Hematopoietic multipotent progenitor cell (in vitro differentiated cells): ENCODE measurements at places on chromosomes 6 and 20. TPM values are rescaled to one million over a fixed set of nuclear protein-coding genes. Genes with fewer than 3 reads are reported as not detected.

DNA sequence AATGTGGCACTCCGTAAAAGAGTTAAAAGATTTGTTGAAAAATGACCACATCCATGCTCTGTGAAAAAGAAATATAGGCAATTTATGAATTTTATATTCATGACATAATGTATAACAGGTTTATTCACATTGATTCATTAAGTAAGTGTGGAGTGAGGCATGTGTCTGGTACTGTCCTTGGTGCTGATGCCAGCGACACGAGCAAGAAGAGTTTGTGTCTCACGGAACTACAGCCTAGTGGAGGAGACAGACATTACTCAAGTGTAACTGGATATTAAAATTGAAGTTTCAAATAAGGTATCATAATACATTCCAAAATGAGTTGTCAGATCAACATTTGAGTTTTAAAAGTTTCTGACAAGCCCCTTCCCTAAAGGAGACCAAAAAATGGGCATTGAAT is 158.2 kb upstream of the PRND start:
- peak; percentile 68 for DNase-seq

GRCh38 chr6:24931296-24931695 is 4.5 kb downstream of the RIPOR2 start:
- DNase-seq = no peak

HELZ2 gene
- total RNA-seq = 69.7 TPM

GRCh38 chr6:14975471-14975817 is 270.4 kb upstream of the JARID2 start:
- peak; percentile 54 for DNase-seq

GRCh38 chr6:26743157-26743821 is 83.7 kb upstream of the ZNF322 start:
- DNase-seq = no peak

GRCh38 chr6:43228951-43229802 is at the start of gene DNPH1:
DNPH1 (minus strand) TSS chr6:43229481; CDS start chr6:43229456, 25 bp downstream.
- peak; percentile 78 for DNase-seq

ADGRB3 gene
- under 0.01 TPM for total RNA-seq

GRCh38 chr6:1770435-1770843 is 160.7 kb downstream of the FOXC1 start:
- DNase-seq = no peak

HLA-G gene
- total RNA-seq = not detected

C20orf202 gene
- total RNA-seq = under 0.01 TPM

DNA sequence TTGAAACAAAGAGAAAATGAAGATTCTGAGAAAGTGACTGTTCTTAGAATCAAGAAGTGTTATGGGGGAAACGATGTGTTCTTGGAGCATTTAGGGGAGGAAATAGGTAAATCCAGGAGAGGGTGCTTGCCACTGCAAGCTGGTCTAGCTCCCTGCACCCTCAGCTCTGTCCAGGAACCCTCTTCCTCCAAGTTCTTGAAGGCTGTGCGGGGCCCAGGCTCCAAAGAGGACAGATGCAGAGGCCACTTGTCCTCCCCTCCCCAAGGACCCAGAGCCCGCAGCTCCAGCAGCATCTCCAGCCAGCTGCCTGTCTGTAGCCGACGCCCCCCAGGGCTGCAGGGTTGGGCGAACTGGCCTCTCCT is 87.9 kb downstream of the CDC5L start:
- no peak for DNase-seq

GRCh38 chr6:146700078-146700686 is 101.4 kb downstream of the ADGB start:
- DNase-seq = peak; percentile 93

DNA sequence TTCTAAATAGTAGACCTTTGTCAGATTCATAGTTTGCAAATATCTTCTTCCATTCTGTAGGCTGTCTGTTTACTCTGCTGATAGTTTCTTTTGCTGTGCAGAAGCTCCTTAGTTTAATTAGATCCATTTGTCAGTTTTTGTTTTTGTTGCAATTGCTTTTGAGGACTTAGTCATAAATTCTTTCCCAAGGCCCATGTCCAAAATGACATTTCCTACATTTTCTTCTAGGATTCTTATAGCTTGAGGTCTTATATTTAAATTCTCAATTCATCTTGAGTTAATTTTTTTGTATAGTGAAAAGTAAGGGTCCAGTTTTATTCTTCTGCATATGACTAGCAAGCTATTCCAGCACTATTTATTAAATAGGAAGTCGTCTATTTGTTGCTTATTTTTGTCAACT is 287.0 kb downstream of the PACRG start:
- no peak for DNase-seq

- DNase-seq = no peak
These were observed 16.3 kb downstream of the RRBP1 start for GRCh38 chr20:17665756-17666155.

- peak; percentile 67 for DNase-seq
These were observed 58.2 kb downstream of the TRIM27 start for GRCh38 chr6:28865401-28866204.

GRCh38 chr6:34324738-34325444 is 67.6 kb downstream of the NUDT3 start:
- DNase-seq = no peak

- DNase-seq = peak; percentile 31
These were observed 1.6 kb downstream of the TPBG start for GRCh38 chr6:82365016-82365795.

LPA gene
- not detected for total RNA-seq

- DNase-seq = no peak
These were observed 143.2 kb upstream of the RNF24 start for GRCh38 chr20:4158466-4159050.

GRCh38 chr20:44137266-44137801 is 49.7 kb downstream of the JPH2 start:
- no peak for DNase-seq

DNA sequence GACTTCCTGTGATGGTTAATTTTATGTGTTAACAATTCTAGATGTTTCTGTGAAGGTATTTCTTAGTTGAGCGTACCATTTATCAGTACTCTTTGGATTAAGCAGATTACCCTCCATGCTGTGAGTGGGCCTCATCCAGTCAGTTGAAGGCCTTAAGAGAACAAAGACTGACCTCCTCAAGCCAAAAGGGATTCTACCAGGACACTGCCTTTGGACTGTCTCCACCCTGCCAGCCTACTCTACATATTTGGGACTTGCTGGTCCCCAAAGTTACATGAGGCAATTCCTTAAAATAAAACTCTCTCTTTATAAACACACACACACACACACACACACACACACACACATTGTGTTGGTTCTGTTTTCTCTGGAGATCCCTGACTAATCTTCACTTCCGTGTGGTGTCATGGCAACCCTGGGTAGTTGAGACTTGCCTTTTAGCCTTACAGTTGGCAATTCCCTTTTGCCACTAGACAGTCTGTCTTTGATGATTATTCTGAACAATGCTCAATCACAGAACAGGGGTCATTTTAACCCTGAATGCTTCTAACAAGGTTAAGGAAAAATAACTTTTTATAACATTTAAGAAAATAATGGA is 32.2 kb downstream of the MRAP2 start:
- no peak for DNase-seq

DNA sequence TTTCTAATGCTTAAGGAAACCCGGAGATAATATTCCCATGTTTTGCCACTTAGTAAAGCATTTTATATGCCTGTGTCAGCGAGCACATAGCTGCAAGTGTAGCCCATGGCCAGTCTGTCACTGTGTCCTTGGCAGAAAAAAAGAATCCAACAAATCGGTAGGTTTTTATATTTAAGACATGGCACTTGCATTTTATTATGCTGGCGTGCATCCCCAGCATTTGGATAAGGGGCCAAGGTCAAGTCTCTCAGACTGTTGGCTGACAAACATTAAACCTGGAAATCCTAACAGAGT is 1.2 kb upstream of the ZNF184 start:
- no peak for DNase-seq

DNA sequence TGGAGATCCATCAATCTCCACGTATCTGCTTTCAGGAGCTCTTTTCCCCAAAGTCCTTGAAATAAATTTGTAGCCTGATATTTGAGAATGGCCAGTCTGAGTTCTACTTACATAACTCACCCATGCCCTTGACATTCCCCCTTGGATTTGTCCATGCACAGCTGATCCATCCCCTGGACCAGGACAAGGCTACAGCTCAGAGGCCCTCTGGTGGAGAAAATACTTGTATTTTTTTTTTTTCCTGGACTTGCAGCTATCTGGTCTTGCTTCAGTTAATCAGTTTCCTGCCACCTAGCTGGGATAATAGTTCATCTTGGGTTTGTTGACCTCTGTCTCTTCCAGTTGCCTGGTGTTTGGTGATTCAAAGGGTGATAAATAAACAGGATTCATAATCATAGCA is 467.6 kb downstream of the DHX35 start:
- no peak for DNase-seq

DNA sequence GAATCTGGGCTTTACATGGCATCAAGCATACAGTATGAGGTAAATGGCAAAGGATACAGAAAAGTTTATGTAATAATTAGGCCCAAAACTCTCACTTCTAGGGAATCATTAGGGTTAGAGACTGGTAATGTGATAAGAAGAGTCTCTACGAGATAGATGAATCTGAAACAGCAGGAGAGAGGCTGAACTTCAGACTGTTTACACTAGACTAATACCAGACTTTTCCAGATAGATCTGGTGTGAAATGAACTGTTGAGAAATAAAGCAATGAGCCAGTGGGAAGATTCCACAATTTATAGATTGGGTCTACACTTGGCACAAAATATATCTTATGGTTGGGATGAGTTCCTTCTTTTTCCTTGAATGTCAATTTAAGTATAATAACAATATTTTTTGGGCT is 134.3 kb downstream of the MAN1A1 start:
- no peak for DNase-seq

GRCh38 chr20:33076662-33077372 is 2.6 kb upstream of the BPIFB4 start:
- peak; percentile 26 for DNase-seq

DNA sequence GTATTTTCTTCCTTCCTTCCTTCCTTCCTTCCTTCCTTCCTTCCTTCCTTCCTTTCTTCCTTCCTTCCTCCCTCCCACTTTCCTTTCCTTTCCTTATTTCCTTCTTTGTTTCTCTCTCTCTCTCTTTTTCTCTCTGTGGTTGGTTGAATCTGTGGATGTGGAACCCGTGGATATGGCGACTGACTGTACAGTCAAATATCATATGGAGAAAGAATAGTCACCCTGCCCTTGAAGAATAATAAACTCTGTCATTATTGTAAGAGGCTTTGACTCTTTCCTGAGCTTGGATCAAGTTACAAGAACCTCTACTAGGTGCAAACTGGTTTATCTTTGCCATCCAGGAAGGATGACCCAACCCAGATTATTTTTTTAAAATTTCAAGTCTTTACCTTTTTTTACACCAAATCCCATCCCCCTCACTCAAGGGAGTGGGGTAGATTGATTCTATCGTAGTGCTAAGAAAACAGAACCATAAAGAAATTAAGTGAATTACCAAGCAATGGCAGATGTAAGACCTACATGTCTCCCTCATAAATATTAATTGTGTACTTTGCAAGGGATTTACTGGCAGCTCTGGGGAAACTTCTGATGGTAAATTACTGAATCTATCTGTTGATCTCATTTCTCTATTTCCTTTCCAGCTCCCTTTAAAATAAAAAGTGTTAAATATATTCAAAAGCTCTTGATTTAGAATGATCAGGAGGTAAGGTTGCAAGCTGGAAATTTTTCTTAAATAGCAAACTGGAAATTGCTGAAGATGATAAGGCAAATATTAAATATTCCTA is 667.5 kb downstream of the UTRN start:
- DNase-seq = no peak

DNA sequence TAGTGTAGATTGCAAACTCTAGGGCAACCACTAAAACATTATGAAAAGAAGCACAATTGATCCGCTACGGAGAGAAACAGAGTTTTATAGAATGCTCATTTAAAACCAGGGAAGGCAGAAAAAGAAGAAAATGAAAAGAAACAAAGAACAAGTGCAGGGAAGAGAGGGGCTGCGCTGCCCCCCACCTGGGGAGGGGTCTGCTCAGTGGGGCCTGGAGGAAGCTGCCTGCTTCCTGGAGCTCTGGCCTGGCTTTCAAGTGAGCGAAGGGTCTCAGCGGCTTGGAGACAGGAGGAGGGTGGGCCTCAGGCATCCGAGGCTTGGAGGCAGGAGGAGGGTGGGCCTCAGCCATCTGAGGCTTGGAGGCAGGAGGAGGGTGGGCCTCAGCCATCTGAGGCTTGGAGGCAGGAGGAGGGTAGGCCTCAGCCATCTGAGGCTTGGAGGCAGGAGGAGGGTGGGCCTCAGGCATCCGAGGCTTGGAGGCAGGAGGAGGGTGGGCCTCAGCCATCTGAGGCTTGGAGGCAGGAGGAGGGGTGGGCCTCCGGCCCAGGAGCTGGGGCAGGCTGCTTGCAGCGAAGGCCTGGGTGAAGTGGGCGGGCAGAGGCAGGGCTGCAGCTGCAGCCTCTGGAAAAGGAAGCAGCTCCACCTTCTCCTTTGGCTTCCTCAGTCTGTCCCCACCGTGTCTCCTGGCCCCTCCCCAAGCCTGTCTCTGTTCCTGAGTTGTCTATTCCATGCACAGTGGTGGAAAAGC is 406.3 kb downstream of the TAF4 start:
- no peak for DNase-seq

NOL4L gene
- total RNA-seq = 34.5 TPM

- DNase-seq = no peak
These were observed 353.1 kb downstream of the LAMA2 start for GRCh38 chr6:129236001-129236517.

DNA sequence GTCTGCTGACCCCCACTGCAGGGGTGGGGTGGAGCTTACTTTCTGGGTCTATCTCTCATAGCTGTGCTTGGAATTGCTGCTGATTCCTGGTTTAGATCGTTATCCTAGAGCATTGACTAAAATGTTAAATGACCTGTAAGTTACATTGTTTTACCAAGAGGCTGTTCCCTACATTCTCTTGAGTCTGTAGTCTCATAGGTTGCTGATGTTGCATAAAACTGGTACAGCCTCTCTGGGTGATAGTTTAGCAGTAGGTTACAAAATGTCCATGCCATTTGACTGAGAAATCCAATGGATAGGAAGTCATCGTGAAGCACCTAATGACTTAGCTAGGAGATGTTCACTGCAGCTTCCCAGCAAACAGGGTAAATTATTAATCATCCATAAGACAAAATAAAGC is 62.4 kb downstream of the TPD52L1 start:
- DNase-seq = no peak

- DNase-seq = no peak
These were observed 197.4 kb downstream of the JARID2 start for GRCh38 chr6:15443119-15443830.

FBXO5 gene
- total RNA-seq = 3.2 TPM

UBE2C gene
- total RNA-seq = 3.8 TPM

DNA sequence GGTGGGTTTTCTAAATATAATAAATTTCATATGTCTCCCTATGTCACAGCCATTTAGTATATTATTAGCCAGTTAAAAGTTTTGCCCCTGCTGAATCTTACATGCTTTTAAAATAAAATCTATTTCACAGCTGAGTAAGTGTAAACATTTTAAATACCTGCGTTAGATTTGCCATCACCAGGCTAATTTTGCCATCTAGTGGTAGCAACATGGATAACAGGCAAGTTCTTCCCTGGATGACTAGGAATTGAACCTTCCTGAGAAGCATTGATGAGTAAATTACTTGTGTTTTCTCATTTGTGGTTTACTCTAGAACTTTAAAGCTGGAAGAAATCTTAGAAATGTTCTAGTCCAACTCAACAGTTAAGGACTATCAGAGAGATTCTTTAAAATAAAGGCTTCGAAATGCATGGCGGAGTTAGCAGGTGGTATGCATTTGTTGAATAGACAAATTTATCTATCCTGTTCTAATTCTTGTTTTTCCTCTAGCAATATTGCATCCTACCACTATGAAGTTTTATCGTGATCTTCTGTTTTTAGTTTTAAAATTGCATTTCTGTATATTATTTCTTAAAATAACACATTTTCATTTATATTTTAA is 2.6 kb downstream of the PRSS35 start:
- no peak for DNase-seq

- no peak for DNase-seq
These were observed 154.5 kb downstream of the CFAP61 start for GRCh38 chr20:20206788-20207187.

- no peak for DNase-seq
These were observed 327.4 kb downstream of the KIF16B start for GRCh38 chr20:16245879-16246278.
